ENCODE measurements at places on chromosomes 3 and 15. TPM values are rescaled to one million over a fixed set of nuclear protein-coding genes. Genes with fewer than 3 reads are reported as not detected.

GRCh38 chr3:29026959-29027358 lies 253.9 kb upstream of the RBMS3 start:
- peaks cover 2% of the 10 kb centered on the region for H3K36me3 ChIP-seq
- H3K4me3 ChIP-seq = no peak overlapping the region
- H3K27ac ChIP-seq = no peak overlapping the region
- no peak for DNase-seq
- H3K27me3 ChIP-seq = peaks cover 6% of the 10 kb centered on the region

DNA sequence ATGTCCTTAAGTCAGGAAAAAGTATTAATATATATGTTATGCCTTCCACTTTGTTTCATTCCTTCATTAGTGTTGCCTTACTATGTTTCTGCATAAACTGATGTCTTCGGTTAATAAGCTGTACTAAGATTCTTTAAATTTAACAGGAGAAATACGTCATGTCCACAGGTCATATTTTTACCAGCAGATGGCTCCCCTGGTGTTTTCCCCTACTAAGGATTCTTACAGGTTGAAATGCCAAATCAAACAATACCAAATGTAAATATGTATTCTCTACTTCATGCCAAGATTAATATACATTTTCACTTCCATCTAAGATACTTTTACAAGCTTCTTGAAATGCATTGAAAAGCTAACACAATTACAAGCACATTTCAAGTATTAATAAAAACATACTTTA lies 1602.1 kb downstream of the SI start:
- no peaks in the 10 kb centered on the region for H3K4me1 ChIP-seq
- no peaks in the 10 kb centered on the region for H3K27me3 ChIP-seq
- no peaks in the 10 kb centered on the region for H3K36me3 ChIP-seq
- no peak for DNase-seq
- H3K27ac ChIP-seq = no peak overlapping the region

Gene DNAJC13
- total RNA-seq = 39.5 TPM

Gene BTLA
- total RNA-seq = 17.5 TPM

Gene ASB14
- total RNA-seq = not detected

GRCh38 chr3:184976-185375 lies 11.6 kb upstream of the CHL1 start:
- H3K36me3 ChIP-seq = peaks cover 2% of the 10 kb centered on the region
- DNase-seq = no peak
- no peak overlapping the region for H3K27ac ChIP-seq
- H3K27me3 ChIP-seq = no peaks in the 10 kb centered on the region

Measured in activated T-cell treated with anti-CD3 and anti-CD28 coated beads, Interleukin-2, amount 50 U/mL, for 72 hours (primary cell).